ENCODE measurements at places on chromosomes 11 and 22. TPM values are rescaled to one million over a fixed set of nuclear protein-coding genes. Genes with fewer than 3 reads are reported as not detected.

DNA sequence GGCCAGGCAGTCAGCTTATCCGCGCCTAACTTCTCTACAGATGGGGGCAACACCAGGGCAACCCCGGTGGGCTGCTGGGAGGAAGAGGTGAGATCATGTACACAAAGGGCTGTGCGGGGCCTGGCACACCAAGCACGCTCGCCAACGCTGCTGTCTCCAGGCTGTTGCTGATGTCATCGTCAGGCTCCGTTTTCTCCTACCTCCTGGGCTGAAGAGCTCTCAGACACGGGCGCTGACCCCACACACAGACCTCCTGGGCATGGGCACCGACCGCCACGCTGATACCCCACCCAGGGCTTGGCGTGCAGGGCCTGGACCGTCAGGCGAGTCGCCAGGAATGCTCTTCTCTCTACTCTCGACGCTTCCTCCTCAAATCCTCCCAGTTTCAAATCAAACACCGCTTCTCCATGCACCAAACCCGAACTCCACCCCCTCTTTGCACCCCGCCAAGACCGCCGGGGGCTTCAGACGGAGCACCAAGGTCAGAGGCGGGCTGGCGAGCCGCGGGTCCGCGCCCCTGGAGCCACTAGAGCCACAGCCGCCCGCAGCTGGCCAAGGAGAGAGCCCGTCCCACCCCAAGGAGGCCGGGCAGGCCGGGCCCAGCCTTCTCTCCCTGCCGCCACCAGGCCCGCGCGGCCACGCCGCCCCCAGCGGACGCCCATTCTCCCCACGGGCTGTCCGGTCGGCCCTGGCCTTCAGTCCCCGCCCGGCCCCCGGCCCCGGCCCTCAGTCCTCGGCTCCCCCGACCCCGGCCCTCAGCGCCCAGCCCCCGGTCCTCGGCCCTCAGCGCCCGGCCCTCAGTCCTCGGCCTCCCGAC, 772 bp downstream of the SBF1 start:
- peak; percentile 57 for DNase-seq

- DNase-seq: no peak
Observed at GRCh38 chr11:61496602-61497400, 11.7 kb upstream of the LRRC10B start.

DNA sequence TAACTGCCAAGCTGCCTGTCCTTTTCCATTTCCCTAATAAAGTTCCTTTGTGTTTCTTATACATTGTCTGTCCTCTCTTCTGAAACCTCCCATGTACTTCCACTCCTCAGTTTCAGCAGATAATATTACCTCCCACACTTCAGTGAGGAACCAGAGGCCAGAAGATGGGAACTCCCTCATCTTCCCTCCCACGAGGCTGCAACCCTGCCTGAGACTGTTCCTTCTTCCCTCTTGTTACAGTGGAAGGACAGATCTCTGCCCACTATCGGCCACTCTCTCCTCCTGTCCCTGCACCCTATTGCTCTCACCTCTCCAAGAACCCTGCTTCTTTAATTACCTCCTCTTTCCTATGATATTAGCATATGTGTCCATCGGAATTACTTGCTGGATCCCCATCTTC, 38.1 kb upstream of the SWAP70 start:
- no peak for DNase-seq

Gene OR2AT4
- total RNA-seq: not detected

- no peak for DNase-seq
Observed at GRCh38 chr11:122081073-122081472, 34.9 kb downstream of the BLID start.

GRCh38 chr22:41458161-41458728, 10.2 kb downstream of the PHF5A start:
- no peak for DNase-seq

DNA sequence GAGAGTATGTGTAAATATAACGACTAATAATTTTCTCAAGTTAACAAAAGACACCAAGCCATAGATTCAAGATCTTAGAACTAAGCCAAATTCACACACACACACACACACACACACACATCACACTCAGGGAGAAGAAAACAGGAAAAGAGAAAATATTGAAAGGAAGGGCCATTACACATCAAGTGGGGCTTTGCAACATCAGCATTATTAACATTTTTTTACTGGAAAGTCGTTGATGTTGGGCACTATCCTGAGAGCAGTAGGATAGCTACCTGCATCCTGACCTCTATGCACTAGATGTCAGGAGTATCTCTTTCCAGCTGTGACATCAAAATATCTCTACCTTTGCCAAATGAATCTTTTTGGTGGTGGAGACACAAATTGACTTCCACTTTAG, 8.9 kb downstream of the OR5D16 start:
- DNase-seq: no peak

Measured in ovary (tissue), 10 donors.